Suprapubic skin (tissue), 4 donors: ENCODE measurements at places on chromosomes 5 and 9.
A peak's percentile ranks its signal among the peaks of the same experiment; 100 is the strongest.

DNA sequence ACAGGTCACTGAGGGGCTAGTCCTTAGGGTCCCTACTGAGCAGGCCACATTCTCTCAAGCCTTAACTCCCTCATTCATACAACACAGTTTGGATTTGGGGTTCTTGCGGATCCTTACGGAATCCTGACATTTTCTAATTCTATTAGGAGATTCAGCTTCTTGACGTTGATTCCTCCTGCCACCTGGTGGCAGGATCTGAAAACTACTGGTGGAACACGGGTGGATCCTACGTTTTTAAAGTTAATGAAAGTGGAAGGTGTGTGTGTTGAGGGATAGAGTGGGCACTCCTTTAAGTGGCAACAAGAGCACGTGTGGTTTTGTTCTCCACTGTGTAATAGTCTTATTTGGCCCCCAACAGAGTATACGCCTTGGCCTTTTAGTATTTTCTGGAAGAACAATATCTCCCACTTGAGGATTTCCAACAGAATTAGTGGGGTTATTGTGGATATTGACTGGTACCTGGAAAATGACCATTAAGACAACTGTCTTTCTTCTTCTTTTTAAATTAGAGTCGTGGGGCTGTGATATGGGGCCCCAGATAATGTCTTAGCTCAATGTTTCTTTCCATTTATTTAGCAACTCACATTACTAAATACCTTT is 25.2 kb downstream of the SLC28A3 start:
- DNase-seq, result no peak

DNA sequence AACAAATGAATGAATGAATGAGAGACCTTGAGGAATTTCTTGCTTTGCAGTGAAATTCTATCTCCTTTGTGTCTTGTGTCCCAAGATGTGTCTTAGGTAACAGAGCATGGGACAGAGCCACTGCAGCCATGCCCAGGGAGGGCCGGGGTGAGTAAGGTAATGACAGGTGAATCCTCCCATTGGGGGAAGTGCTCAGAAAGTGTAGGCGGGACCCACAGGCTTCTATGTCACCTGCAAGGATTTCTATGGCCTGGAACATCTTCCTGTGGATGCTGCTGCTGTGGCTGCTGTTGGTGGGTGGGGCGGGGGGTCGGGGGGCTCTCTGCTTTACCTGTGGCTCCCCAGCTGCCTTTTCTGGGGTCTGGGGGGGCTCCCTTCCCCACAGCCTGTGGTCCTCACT is 133.6 kb upstream of the IER5L start:
- peak; percentile 37 for DNase-seq

GRCh38 chr5:32157078-32157477 is 17.0 kb downstream of the GOLPH3 start:
- no peak for DNase-seq

- no peak for DNase-seq
Measured at GRCh38 chr5:36369219-36369690, 67.6 kb upstream of the RANBP3L start.

GRCh38 chr9:68802525-68803015 is 97.5 kb downstream of the PIP5K1B start:
- DNase-seq, result no peak

- DNase-seq, result no peak
Measured at GRCh38 chr5:14305045-14305444, 161.9 kb downstream of the TRIO start.
